HuH-7 (cell line): ENCODE measurements at places on chromosomes 13 and 19.

DNA sequence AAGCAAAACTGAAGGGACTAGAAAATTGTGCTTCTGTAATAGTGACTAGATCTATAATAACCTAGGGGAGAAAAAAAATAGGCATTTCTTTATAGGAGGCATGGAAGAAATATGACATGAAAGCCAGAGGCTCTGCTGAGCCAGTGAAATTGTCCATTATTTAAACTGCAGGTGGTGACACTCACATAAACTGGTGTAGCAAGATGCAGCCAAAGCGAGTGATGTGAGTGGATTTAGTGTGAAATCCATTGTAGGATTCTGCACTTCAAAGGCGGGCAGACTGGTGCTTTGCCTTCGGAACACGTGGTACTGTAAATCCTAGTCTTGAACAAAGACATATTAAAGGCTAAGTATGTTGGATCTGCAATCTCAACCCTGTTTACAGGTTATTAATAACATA lies 361.9 kb downstream of the TBC1D4 start:
- no peak for DNase-seq

GRCh38 chr13:74036373-74036772 lies 97.8 kb downstream of the KLF12 start:
- no peak for DNase-seq

GRCh38 chr13:42649831-42650230 lies 75.9 kb downstream of the TNFSF11 start:
- no peak for DNase-seq

DNA sequence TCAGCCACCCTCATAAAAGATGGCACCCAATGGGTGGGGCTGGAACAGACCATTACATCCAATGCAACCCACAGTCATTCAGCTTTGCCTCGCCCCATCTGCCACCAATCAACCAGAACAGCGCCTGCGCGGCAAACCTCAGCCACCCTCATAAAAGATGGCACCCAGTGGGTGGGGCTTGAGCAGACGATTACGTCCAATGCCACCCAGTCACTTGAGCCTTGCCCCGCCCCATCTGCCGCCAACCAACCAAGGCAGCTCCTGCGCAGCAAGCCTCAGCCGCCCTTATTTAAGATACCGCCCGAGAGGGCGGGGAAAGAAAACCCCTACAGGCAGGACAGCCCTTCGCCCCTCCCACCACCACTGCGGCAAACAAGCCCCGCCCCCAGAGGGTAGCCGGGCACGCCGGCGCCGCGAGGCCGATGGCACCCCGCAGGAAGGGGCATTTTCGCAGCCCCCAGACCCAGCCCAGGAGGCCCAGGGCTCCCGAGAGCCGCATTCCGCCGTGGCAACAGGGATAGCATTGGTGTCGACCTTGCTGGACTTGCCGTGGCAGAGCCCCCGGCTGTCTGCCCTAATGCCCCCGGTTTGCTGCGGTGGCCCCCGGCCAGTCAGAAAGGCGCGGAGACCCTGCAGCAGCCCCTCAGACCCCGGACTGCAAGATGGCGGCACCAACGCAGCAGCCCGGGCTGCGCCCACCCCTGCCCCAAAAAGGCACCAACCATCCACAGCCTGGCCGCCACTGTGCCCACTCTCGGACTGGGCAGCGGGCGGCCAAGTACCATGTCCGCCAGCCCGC lies 675 bp downstream of the PEG3 start:
- DNase-seq: no peak

DNA sequence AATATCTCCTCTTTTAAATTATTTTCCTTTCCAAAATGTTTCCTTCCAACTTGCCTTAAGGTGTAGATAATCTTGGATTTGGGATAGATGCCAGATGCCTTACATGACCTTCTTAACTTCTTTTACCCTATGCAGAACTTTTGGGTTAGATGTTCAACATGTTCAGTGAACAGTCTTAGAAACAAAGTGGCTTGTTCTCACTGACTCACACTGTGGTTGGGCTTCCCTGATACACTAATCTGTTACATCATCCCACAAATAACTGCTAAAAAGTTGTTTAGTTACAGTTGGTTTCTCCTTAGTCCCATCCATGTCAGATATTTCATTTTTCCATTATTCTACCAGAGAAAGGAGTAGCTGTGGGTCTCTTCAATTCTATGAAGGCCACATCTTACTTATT lies 2638.2 kb downstream of the PCDH9 start:
- no peak for DNase-seq

DNA sequence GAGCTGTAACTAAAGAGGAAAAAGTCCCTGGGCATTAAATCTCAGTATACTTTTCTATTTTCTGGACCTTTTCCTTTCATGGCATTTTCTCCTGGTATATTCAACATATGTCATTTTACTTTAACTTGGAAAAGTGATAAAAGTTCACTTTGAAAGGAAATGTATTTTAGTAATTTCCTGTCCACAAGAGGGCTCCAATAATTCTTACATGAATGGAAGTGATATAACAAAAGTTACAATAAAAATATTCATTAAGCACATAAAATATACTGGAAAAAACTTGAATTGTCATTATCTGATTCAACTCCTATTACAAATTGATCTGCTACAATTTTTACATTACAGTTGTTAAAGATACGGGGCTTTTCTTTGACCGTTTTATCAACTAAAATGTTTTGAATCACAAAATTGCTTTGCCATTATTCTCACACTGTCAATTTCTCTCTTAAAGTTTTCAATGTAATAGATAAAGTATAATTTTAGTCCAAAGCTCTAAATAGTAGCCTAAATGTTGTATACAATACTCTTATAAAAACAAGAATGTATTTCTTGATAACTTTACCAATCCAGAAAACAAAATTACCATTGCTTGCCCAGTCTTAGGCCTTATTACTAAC lies 4.9 kb downstream of the UBL3 start:
- DNase-seq: no peak

DNA sequence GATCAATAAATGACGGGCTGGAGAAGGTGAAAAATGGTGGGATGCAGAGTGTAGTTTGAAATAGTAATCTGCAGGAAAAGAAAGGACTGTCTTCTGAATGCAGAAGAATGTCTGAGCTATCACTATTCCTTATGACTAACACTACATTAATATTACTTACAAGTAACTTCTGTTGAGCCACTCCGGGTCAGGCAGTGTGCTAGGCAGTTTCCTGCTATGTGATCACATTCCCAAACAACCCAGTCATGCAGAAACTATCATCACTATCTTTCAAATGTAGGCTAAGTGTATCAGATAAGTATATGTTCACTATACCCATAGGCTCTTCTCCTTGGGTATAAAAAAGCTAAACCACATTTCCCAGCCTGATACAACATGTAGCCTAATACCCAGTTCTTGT lies 6.6 kb downstream of the ZNF599 start:
- DNase-seq: no peak
